Astrocyte (in vitro differentiated cells and primary cell): ENCODE measurements at places on chromosomes 16 and 17. TPM values are rescaled to one million over a fixed set of nuclear protein-coding genes. Genes with fewer than 3 reads are reported as not detected.

Gene DNASE1L2
- total RNA-seq, result 1.2 and 1.3 TPM in 2 replicates

Gene CCDC200
- not detected in 2 replicates for total RNA-seq

Gene ZG16B
- total RNA-seq, result not detected in 2 replicates

Gene ELP5
- 24.9 and 25.4 TPM in 2 replicates for total RNA-seq

Gene FXR2
- 54.3 and 60.2 TPM in 2 replicates for total RNA-seq

Gene TMIGD1
- not detected in 2 replicates for total RNA-seq

Gene KRTAP4-3
- total RNA-seq, result not detected in 2 replicates

Gene SPNS2
- total RNA-seq, result 1.3 and 4.3 TPM in 2 replicates

Gene SLC25A10
- total RNA-seq, result 7.9 and 9.3 TPM in 2 replicates

Gene TLCD3B
- total RNA-seq, result 1.4 and 1.9 TPM in 2 replicates

Gene CSH1
- 8.9 and 15.5 TPM in 2 replicates for total RNA-seq

Gene GRAP
- total RNA-seq, result 0.30 and 0.38 TPM in 2 replicates

GRCh38 chr17:2947588-2947950 lies 115.8 kb downstream of the OR1D5 start:
- H3K27me3 ChIP-seq, result peaks cover 5% of the 10 kb centered on the region
- DNase-seq, result no peak
- H3K27ac ChIP-seq, result no peak overlapping the region
- no peak overlapping the region for H3K4me3 ChIP-seq
- H3K4me1 ChIP-seq, result peaks cover 2% of the 10 kb centered on the region

GRCh38 chr17:15441315-15441714 lies 26.1 kb downstream of the CDRT4 start:
- H3K4me1 ChIP-seq, result peaks cover 4% of the 10 kb centered on the region
- H3K4me3 ChIP-seq, result no peak overlapping the region
- H3K36me3 ChIP-seq, result no peaks in the 10 kb centered on the region
- DNase-seq, result peak; percentile 88
- no peaks in the 10 kb centered on the region for H3K27me3 ChIP-seq

DNA sequence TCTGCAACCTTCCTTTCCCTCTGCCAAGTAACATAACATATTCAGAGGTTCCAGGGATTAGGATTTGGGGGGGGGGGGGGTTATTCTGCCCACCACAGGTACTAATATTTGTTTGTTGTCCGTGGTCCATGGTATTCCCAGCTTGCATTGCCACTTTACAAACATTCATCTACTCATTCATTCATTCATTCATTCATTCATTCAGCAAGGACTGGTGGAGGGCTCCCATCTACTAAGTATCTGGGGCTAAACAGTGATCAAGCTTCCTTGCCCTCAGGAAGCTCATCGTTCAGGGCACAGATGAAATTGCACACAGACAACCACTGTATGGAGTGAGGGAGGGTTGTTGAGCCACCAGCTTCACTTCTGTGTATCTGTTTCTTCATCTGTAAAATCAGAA lies 45.8 kb upstream of the NDRG4 start:
- H3K4me1 ChIP-seq, result no peaks in the 10 kb centered on the region
- H3K27ac ChIP-seq, result no peak overlapping the region
- no peak overlapping the region for H3K4me3 ChIP-seq
- DNase-seq, result no peak
- H3K36me3 ChIP-seq, result no peaks in the 10 kb centered on the region

- DNase-seq, result peak; percentile 53
- H3K27ac ChIP-seq, result peak overlapping the region; percentile 84
- H3K4me3 ChIP-seq, result peak overlapping the region; percentile 79
- H3K4me1 ChIP-seq, result peaks cover 6% of the 10 kb centered on the region
Measured at GRCh38 chr17:48100591-48101011, 677 bp downstream of the CBX1 start.

DNA sequence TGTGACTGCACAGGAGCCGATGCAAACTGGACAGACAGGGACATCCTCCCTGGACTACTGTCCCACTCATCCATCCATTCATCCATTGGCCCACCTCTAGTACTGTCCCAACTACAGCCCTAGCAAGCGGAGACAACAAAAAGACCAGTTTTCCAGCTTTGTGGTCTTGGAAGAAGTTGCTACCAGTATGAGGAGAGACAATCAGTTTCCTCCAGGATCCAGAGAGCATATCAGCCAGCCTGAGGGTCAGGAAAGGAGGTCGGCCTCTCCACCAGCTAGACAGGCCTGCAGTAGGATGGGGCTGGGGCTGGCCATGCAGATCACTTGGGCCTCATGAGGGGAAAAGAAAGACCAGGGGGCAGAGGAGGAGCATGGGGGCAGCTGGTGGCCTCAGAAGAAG lies 16.8 kb downstream of the KRT33A start:
- H3K27ac ChIP-seq, result no peak overlapping the region
- no peak for DNase-seq
- H3K36me3 ChIP-seq, result no peaks in the 10 kb centered on the region
- H3K27me3 ChIP-seq, result no peaks in the 10 kb centered on the region

- H3K27ac ChIP-seq, result peak within 1 kb of the TSS; percentile 80
- peak; percentile 71 for DNase-seq
- H3K27me3 ChIP-seq, result no peaks in the 10 kb centered on the region
- peaks cover 42% of the 10 kb centered on the region for H3K4me1 ChIP-seq
- H3K36me3 ChIP-seq, result peaks cover 14% of the 10 kb centered on the region
Measured at GRCh38 chr16:31471875-31472708, at the start of gene TGFB1I1. Gene TGFB1I1, plus strand, starts transcription at chr16:31472152. Its CDS starts 37 bp downstream, at chr16:31472189.

- H3K27me3 ChIP-seq, result no peaks in the 10 kb centered on the region
- no peak for DNase-seq
- H3K27ac ChIP-seq, result no peak overlapping the region
- peaks cover 5% of the 10 kb centered on the region for H3K4me1 ChIP-seq
- no peaks in the 10 kb centered on the region for H3K36me3 ChIP-seq
Measured at GRCh38 chr17:75908201-75908600, 3.5 kb upstream of the MRPL38 start.

GRCh38 chr17:9520649-9521048 lies 55.0 kb downstream of the STX8 start:
- no peaks in the 10 kb centered on the region for H3K27me3 ChIP-seq
- peak; percentile 22 for DNase-seq
- H3K4me3 ChIP-seq, result no peak overlapping the region
- H3K36me3 ChIP-seq, result no peaks in the 10 kb centered on the region
- H3K27ac ChIP-seq, result no peak overlapping the region

- no peak overlapping the region for H3K27ac ChIP-seq
- no peak overlapping the region for H3K4me3 ChIP-seq
- no peaks in the 10 kb centered on the region for H3K4me1 ChIP-seq
- no peak for DNase-seq
Measured at GRCh38 chr16:73852561-73852960, 444.1 kb upstream of the PSMD7 start.

GRCh38 chr17:64300699-64300965 lies 37.6 kb upstream of the TEX2 start:
- no peaks in the 10 kb centered on the region for H3K36me3 ChIP-seq
- no peak overlapping the region for H3K27ac ChIP-seq
- no peak overlapping the region for H3K4me3 ChIP-seq
- no peaks in the 10 kb centered on the region for H3K4me1 ChIP-seq
- no peak for DNase-seq

- no peaks in the 10 kb centered on the region for H3K4me1 ChIP-seq
- no peaks in the 10 kb centered on the region for H3K27me3 ChIP-seq
- H3K27ac ChIP-seq, result no peak overlapping the region
- no peaks in the 10 kb centered on the region for H3K36me3 ChIP-seq
- H3K4me3 ChIP-seq, result no peak overlapping the region
Measured at GRCh38 chr17:72562615-72563188, 441.9 kb downstream of the SOX9 start.

- DNase-seq, result no peak
- H3K4me3 ChIP-seq, result no peak overlapping the region
- no peaks in the 10 kb centered on the region for H3K4me1 ChIP-seq
Measured at GRCh38 chr16:61002479-61003204, 1033.6 kb downstream of the CDH8 start.

DNA sequence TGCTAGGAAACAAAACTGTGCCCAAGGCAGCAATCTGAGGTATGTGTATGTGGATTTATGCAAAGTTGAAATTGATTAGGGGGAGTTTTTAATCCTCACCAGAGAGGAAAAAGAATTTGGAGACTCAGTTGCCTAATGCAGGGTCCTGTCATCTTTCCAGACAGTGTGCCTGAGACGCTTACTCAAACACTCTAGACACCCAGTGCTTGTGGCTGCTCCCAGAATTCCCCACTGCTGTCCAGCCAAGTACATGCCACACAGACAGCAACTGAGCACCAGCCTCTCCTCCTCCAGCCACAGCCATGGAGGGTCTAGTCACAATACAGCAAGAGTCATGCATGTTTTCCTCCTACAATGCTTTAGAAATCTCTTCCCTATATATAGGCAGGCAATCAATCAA lies 118.1 kb downstream of the HIC1 start:
- H3K36me3 ChIP-seq, result peaks cover 13% of the 10 kb centered on the region
- no peaks in the 10 kb centered on the region for H3K27me3 ChIP-seq
- peak overlapping the region; percentile 99 for H3K27ac ChIP-seq
- no peak overlapping the region for H3K4me3 ChIP-seq

DNA sequence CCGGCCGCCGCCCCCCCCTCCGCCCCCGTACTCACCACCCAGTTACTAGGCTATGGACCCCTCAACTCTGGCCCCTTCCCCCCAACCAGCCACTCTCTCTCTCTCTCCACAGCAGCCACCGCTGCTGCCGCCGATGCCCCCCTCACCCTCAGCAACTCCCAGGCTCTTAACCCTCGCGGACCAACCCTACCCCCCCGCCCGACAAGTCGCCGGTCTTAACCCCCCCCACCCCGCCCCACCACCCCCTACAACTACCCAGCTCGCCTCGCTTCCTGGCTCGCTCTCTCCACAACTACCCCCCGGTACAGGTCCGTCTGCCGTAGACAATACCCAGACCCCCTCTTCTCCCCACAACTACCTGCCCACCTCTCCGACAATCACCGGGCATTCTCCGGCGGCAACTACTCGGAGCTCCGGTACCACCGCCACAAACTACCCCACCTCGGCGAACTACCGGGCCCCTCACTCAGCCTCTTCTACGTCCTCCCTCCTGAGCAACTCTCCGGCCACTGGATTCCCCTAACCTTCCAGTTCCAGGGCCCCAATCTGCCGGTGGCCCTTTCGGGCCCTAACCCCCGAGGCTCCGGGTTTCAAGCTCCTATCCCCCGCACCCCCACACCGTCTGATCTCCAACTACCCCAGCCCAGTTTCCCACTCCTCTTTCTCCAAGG lies 702 bp downstream of the PHF23 start:
- peaks cover 45% of the 10 kb centered on the region for H3K4me1 ChIP-seq
- DNase-seq, result no peak
- peak overlapping the region; percentile 73 for H3K27ac ChIP-seq
- no peaks in the 10 kb centered on the region for H3K27me3 ChIP-seq

- no peaks in the 10 kb centered on the region for H3K27me3 ChIP-seq
- no peaks in the 10 kb centered on the region for H3K36me3 ChIP-seq
- H3K4me1 ChIP-seq, result peaks cover 3% of the 10 kb centered on the region
- H3K4me3 ChIP-seq, result no peak overlapping the region
Measured at GRCh38 chr17:45355087-45355486, 38.3 kb upstream of the MAP3K14 start.

DNA sequence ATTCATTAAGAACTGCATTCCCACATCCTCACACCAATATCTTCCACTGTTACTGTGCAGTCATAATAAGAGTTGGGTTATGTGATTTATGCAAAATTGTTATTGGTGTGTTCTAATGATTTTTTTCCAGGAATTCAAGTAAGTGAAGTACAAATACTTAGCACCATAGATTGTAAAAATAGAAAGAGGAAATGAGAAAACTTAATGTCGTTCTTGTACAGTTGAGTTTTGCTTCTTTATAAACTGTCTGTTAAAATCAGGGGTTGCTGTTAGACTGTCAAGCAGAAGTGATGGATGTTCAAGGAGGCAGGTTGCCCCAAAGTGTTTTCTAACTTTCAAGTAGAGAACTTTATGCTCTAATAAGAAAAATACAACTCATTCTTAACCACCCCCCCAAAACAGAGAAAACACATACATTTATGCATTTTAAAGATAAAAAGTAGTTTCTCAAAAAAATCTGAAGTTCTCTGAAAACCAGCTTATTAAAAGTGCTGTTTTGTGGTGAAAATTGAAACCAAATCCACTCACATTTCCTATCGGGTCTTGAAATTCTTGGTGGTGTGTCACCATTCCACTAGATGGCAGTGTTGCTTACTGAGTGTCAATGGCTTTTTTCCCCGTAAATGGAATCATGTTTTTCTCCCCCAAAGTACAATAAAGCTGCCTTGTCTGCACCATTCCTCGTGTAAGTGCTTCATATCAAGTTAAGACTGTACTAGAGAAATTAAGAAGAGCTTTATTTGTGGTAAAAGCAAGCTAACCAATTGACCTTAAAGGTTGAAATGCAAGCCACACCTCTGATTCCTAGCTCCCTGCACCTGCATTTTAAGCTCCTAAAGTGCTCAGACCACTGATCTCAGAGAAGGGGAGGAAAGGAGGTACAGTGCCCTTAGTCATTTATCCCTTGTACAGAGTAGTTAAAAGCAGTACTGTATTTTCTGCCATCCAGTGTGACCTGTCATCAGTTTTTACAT lies 4.7 kb upstream of the IGSF6 start:
- H3K27me3 ChIP-seq, result no peaks in the 10 kb centered on the region
- no peaks in the 10 kb centered on the region for H3K4me1 ChIP-seq
- peaks cover 8% of the 10 kb centered on the region for H3K36me3 ChIP-seq

- no peak overlapping the region for H3K4me3 ChIP-seq
- H3K4me1 ChIP-seq, result peaks cover 43% of the 10 kb centered on the region
- peak; percentile 99 for DNase-seq
- H3K27me3 ChIP-seq, result no peaks in the 10 kb centered on the region
Measured at GRCh38 chr16:48126801-48127644, 28.8 kb downstream of the ABCC12 start.

- no peak for DNase-seq
- H3K27me3 ChIP-seq, result peaks cover 56% of the 10 kb centered on the region
- no peak overlapping the region for H3K27ac ChIP-seq
- no peaks in the 10 kb centered on the region for H3K36me3 ChIP-seq
Measured at GRCh38 chr17:48299760-48300159, 130.3 kb downstream of the SKAP1 start.

GRCh38 chr16:162271-162991 lies 3.3 kb upstream of the HBM start:
- peaks cover 35% of the 10 kb centered on the region for H3K27me3 ChIP-seq
- peaks cover 6% of the 10 kb centered on the region for H3K4me1 ChIP-seq
- H3K27ac ChIP-seq, result no peak overlapping the region
- DNase-seq, result no peak
- no peak overlapping the region for H3K4me3 ChIP-seq
- no peaks in the 10 kb centered on the region for H3K36me3 ChIP-seq
